Activated effector memory CD4-positive, alpha-beta T cell treated with Interleukin-2 at 50 U/mL for 16 hours (primary cell): ENCODE measurements at places on chromosomes 1 and 21.

DNA sequence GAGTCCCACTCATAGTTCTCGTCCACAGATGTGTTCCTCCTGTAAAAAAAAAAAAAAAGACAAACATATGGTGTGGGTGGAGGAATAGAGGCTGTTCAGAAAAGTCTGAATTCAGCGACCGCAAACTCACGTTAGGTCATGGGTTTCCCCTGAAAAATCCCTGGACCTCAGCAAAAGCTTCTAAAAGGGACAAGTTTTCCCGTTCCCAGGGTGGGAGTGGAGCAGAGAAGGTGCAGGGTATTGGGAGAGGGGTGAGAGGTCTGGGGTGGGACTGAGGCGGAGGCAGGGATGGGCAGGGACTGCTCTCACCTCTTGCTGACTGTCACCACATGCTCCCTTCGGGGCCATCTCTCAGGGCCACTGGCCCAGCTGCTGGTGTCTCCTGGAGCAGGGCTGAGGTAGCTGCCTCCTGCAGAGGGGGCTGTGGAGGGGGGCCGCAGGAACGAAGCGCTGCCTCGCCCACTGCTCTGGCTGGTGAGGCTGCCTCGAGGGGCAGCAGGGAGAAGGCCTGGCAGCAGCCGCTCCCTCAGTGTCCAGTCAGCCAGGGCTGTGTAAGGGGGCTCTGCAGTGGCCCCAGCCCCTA is 2.6 kb upstream of the TAGLN2 start:
- DNase-seq = no peak

GRCh38 chr1:205666372-205667166 is 13.7 kb downstream of the SLC45A3 start:
- no peak for DNase-seq

- peak; percentile 39 for DNase-seq
These were observed 780 bp downstream of the YTHDF2 start for GRCh38 chr1:28737307-28738132.

DNA sequence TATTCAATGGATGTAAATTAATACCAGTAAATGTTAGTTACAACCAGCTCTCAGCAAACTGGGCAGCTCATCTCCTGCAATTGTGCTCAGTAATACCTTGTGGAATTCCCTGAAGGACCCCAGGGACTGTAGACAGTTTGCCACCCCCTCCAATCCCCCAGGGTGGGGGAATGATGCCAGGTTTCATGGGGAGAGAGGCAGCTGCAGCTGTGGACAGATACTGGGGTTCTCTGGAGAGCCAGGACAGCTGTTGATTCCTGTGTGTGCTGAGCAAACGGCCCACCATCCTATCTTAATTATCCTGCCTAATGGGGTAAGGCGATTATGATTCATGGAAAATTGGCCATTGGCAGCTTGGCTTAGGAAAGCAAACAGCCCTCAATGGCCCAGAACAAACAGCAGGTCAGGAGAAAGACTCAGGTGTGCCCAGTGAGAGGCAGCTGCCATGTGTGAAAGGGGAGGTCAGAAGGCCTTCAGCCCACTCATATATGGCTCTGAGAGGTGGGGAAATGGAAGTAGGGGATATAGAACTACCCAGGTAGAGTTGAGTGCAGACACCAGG is 148.9 kb upstream of the CTTNBP2NL start:
- no peak for DNase-seq

GRCh38 chr21:35585155-35585554 is 475.2 kb downstream of the SETD4 start:
- no peak for DNase-seq

- DNase-seq = no peak
These were observed 24.5 kb upstream of the GLIS1 start for GRCh38 chr1:53763461-53763860.

GRCh38 chr1:24318615-24319311 is 394 bp upstream of the GRHL3 start:
- no peak for DNase-seq

DNA sequence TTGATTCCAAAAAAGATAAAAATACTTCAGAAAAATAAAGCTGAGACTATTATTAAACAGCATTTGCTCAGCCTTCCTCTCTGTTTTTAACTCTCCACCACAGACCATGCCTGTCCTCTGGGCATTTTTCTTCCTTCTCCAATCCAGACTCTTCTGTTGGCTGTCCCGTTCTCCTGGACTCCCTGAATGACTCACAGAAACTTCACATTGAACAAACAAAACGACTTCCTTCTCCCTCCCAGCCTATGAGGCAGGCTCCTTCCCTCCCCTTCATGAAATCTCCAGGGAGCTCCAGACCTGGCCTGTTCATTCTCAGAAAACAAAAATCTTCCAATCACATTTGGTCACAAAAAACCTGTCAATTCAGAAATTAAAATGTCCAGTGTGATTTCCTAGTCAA is 421.3 kb downstream of the NPHP4 start:
- DNase-seq = no peak

DNA sequence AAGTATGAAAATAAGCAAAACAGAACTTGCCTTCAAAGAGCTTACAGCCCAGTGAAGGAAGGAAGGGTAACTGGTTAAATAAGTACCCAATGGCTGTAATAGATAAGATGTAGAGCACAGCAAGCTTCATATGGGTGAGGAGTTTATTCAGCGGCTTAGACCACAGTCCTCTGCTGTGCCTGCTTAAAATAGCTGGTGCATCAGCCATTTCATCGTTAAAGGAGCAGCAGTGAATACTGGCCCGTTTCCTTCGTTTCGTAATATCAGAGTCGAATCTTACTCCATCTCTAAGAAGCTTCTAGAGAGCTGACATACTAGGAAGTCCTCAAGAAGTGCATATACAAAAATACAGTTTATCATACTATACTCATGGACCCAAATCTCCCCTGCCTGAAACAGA is 286.5 kb downstream of the NFIA start:
- DNase-seq = no peak

- DNase-seq = no peak
These were observed 292.0 kb upstream of the PLXNA2 start for GRCh38 chr1:208536212-208536611.

DNA sequence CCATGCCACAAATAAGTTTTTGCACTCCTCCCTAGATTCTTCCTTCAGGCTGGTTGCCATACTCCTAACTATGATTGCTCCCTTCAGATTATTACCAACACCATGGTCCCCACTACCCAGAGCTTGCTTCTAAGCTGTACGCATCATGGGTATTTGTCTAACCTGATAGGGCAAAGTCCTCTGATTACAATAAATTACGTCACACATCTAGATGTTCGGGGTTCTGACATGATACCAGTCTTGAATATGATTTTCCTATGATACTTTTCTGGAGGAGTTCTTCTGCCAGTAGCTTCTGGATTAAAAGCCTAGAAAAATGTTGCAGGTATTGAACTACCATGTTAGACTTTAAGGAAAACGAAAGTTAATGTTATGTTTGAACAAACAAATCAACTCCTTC is 67.2 kb downstream of the NUF2 start:
- no peak for DNase-seq

DNA sequence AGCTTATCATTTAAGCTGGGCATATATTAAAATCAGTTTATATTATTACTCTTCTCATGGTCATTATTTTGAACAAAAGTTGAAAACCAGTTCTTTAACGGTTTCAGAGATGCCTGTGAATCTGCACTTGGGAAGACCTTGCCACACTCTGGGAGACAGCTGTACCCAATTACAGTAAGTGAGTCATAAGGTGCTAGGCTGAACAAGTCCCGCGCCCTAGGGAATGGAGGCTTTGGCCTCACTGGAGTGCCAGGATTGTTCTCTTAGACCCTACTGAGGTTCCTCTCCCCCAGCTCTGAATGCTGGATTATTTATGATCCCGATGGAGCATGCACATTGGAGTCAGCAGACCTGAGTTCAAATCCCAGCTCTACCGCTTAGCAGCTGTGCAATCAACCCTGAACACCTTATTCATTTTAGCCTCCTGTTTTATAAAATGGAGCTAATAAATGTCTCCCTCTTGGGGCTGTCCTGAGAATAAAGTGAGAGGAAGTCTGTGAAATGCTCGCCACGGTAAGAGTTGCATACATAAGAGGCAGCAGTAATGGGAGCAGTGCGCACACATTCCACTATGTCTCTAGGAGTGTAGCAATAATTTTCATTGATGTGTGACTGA is 266.2 kb downstream of the FOXD2 start:
- DNase-seq = no peak

GRCh38 chr1:2528966-2529783 is 888 bp downstream of the HES5 start:
- DNase-seq = no peak

DNA sequence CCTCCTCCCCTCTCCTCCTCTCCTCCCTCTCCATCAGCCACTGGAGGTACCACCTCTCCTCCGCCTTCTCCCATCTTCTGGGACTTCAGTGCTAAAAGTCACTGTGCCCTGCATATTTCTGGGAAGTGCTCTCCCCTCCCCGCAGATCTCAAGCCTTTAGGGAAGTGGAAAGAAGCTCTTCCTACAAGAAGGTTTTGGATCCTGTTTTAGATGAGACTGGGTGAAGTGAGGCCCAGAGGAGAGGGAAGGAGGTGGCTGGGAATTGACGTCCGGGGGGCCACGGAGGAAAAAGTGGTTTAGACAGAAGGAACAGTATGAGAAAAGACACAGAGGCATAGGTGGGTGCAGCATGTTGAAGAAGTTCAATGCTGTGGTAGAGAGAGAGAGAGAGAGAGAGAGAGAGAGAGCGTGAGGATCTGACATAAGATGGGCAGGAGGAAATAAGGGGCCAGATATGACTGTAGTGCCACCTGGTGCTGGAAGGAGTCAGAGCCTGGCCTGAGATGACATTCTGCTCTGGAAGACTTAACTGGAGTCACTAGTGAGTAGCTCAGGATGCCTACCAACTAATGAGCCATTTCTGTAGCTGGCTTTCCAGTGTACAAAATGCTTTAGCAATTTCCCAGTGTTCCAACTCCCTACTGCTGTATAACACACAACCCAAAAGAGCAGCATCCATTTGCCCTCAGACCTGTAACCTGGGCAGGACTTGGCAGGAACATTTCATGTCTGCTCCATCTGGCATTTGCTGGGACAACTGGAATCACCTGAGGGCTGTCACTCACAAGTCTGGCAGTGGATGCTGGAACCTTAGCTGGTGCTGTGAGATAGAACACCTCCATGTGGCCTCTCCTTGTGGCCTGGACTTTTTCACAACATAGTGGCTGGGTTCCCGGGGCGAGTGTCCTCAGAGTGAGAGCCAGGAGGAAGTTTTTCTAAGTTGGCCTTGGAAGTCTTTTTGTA is 16.6 kb upstream of the ZSCAN20 start:
- DNase-seq = no peak

- DNase-seq = no peak
These were observed 9.2 kb upstream of the SERTAD4 start for GRCh38 chr1:210223226-210223904.

- no peak for DNase-seq
These were observed 64.3 kb upstream of the LRRC8B start for GRCh38 chr1:89460325-89460724.

- no peak for DNase-seq
These were observed 174.1 kb downstream of the PBX1 start for GRCh38 chr1:164733070-164733469.

GRCh38 chr1:152953761-152954160 is 6.8 kb downstream of the SPRR5 start:
- DNase-seq = no peak

DNA sequence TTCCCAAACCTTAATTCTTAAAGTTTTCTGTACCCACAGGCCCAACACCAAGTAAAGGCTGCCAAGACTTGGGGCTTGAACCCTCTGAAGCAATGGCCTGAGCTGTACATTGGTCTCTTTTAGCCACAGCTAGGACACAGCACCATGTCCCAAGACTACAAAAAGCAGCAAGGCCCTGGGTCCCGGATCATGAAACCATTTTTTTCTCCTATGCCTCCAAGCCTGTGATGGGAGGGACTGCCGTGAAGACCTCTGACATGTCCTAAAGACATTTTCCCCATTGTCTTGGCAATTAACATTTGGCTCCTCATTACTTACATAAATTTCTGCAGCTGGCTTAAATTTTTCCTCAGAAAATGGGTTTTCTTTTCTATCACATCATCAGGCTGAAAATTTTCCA is 30.9 kb downstream of the ZNF670 start:
- DNase-seq = no peak

DNA sequence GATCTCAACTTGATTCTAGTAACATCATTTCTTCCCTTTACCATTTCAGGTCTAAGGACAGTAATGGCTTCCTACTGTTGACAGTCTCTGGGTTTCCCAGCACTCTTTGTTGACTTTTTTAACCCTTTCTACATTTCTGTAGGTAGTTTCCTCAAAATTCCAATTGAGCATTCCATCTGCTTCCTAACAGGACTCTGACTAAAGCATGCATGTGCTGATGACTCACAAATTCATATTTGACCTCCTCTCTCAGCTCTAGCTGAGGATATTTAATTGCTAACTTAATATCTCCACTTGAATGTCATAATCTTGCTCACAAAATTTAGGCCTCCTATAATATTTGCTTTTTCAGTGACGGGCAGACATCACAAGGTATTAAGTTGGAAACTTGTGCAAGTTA is 93.3 kb upstream of the ZNHIT6 start:
- no peak for DNase-seq

DNA sequence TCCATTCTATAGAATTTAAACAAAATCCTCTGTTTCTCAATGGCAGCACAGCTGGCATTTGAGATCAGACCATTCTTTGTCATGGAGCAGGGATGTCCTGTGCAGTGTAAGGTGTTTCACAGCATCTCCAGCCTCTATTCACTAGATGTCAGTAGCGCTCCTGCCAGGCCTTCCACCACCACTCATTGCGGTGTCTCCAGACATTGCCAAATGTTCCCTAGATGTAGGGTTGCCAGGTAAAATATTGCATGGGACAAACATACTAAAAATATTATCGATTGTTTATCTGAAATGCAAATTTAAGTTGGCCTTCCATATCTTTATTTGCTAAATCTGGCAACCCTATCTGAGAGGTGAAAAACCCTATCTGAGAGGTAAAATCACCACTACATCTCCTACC is 11.7 kb downstream of the ITLN2 start:
- no peak for DNase-seq

DNA sequence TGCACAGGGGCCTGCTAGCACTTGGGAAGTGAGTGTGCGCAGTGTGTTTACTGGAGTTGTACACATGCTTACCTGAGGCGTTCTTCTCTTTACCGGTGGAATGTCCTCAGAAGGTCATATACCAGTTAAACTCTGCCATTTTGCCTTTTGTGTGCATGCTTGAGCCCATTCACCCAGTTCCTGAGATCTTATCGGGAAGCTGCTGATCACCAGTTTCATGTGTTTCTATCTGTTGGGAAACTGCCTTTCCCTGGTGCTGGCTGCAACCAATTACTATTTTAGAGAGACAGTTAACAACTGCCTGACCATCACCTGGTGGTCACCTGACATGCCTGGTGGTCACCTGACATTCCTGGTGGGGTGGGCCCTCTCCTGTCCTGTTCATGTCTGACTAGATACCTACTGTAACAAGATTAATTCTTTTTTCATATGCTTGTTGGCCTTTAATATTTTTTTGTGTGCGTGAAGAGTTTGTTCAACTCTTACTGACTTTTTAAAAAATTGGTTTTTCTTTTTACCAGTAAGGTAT is 137.0 kb downstream of the RASAL2 start:
- DNase-seq = no peak

DNA sequence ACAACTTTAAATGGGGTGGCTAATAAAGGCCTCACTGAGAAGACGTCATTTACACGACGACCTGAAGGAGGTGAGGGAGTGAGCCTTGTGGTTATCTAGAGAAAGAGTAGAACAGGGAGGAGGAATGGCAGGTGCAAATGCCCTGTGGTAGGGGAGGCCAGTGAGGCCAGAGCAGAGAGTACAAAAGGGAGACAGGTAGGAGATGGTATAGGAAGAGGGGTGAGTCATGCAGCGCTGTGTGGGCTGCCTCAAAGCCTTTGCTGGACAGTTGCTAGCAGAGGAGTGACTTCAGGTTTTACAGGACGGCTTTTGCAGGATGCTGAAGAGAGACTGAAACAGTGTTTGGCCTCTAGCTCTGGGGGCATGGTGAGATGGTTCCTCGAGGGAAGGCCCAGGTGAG is 116.0 kb downstream of the IER5 start:
- DNase-seq = no peak
